ENCODE measurements at places on chromosomes 5 and 9.
A peak's percentile ranks its signal among the peaks of the same experiment; 100 is the strongest.

GRCh38 chr5:11139217-11139865 is 378.3 kb upstream of the DAP start:
- DNase-seq: no peak

- DNase-seq: no peak
Observed at GRCh38 chr5:17991775-17992174, 357.5 kb downstream of the TAF11L14 start.

DNA sequence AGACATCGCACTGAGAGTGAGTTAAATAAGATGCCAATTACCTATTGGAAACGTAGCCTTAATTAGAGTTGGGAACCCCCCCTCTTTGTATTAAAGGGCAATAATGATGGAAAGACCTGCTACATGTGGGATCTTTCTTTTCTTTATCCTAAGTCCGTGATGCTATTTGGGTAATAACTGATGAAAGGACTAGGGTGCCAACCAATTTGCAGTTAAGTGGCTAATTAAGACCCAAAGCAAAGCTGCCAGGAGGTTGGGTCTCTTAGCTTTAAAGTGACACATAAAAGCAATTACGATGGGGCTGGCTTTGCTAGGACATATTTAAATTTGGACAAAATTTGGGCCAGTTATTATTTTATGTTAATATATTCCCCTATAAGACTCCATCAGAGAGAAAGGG is 728.8 kb downstream of the NR2F1-AS1 start:
- no peak for DNase-seq

DNA sequence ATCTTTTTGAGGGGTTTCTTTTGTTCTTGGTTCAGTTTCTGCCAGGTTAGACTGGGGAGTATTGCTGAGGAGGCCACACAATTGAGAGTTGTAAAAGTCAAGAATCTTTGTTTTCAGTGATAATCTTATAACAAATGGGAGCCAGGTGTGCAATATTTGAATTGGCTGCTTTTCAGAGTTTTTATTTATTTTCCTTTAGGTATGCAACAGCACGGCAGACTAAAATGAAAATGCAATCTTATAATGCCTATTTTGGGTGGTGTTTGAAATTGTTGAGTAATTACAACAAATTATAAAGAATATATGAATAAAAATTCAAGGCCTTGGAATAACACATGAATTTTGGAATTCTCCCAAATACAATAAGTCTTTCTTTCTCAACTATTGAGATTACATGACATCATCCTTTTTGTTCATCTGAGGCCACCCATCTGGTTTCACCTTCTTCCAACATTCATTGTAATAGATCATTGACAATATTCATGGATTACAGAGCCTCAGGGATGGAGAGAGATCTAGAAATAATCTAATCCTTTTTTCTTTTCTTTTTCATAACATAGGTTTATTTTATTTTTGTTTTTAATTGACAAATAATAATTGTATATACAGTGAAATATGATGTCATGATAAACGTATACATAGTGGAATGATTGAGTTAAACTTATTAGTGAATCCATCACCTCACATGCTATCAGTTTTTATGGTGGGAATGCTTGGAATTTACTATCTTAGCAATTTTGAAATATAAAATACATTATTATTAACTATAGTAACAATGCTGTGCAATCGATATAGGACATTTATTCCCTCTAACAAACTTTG is 1061.0 kb downstream of the NR2F1-AS1 start:
- DNase-seq: no peak

DNA sequence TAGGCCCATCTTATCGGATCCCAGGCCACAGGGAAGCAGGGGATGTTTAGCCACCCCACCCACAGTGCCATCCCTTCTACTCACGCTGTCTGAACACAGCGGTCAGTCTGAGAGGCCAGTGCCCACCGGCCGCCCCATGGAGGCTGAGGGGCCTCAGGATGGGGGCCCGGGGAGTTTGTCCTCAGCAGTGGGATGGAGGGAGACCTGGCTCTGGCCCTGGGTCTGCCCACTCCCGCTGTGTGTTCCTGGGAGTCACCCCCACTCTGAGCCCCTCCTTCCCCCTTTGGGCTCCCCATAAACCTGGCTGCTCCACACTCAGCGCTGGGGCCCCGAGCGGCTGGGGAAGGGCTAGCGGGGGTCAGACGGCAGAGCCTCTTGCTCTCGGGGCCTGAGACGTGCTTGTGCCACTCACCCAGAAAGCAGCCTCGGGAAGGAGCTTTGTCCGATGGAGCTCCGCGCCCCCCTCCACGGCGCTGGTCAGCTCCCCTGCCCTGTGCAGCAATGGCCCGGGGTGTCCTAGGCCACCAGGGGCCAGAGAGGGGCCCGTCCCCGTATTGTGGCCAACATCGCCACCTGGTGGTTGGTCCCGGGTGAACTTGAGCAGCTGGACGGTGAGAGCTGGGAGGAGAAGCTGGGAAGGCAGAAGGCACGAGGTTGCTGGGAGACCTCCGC is 10.9 kb upstream of the LAMC3 start:
- DNase-seq: peak; percentile 78

- DNase-seq: no peak
Observed at GRCh38 chr9:83425240-83425639, 113.0 kb downstream of the FRMD3 start.

DNA sequence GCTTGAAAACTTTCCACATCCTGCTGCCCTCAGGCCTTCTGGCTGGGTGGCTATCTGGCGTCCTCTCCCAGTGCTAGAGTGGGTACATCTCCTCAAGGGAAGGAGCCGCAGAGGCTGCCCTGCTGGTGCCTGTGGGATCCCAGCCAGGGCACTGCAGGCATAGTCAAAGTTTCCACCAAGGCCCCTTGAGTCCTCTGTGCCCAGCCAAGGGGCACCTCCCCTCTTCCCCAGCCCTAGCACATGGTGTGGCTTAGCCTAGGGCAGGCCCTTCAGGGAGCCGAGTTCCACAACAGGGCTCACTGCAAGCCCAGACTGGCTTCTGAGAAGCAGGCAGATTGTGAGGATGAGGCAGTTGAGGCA is 103.2 kb downstream of the RGS3 start:
- no peak for DNase-seq

DNA sequence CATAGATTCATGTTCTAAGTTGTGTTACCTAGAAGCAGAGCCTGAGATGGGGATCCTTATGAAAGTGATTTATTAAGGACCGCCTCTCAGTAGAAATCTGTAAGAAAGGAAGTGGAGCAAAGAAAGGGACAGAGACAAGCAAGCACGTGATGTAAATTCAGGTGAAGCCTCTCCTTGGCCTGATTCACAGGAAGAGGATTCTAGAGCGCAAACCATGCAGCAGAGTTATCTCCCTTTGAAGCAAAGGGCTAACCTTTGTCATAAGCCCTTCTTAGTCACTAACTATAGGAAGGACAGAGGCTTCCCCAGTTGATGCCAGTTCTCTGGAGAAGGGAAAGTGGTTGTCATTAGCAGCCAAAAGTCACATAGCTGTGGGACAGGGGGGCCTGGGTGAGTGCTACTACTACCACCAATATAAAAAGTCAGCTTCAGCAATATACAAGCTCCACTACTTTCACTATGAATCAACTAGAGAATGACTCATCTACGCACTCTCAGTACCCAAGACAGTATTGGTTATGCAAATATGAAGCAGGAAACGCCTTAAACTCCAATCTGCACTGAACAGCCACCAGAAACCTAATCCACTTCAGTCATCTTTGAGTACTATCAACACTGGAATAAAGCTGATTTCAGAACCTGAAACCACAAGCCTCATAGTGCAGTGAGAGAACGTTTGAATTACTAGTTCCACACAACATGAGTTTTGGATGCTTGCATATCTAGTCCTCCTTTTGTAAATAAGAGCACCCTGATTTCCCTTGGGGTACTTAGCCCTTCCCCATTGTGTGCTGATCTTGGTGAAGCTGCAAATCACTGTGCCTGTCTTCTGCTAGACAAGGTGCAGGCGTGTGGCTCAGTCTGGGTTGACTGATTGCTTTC is 162.7 kb downstream of the ZNF608 start:
- DNase-seq: no peak

DNA sequence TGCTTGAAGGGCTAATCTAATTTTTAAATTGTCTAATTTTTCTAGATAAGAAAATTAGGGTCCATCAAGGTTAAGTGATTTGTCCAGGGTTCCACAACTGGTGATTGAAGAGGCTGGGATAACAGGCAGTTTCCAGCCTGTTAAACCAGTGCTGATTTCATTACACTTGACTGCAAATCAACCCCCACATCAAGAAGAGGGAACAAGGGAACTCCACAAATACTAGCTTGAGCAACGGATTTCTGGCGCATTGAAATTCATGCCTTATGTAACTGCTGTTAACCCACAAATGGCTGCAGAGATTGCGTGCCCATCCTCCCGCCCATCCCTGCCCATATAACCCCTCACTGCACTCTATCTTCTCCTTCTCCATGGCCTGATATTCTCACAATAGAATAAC is 10.0 kb downstream of the PLPPR1 start:
- no peak for DNase-seq

DNA sequence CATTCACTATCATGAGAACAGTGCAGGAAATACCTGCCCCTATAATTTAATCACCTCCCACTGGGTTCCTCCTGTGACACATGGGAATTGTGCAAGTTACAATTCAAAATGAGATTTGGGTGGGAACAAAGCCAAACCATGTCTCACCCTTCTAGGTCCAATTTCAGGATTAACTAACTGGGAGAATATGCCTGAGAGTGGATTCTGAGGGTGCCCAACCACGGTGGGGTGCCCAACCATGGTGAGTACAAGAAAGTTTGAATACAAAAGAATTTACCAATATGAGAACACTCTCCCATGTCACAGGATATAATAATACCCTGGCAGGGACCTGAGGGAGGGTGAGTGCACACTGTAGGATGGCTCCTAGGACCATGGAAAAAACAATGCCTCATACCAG is 17.2 kb upstream of the GDA start:
- no peak for DNase-seq

- no peak for DNase-seq
Observed at GRCh38 chr5:157196045-157196444, 15.4 kb downstream of the ITK start.

GRCh38 chr5:157288405-157289163 is 22.7 kb downstream of the CYFIP2 start:
- DNase-seq: no peak

- no peak for DNase-seq
Observed at GRCh38 chr5:112445626-112446350, 26.7 kb upstream of the EPB41L4A start.

GRCh38 chr5:9512457-9512856 is 33.4 kb downstream of the SEMA5A start:
- no peak for DNase-seq

- DNase-seq: no peak
Observed at GRCh38 chr9:135066291-135066690, 21.2 kb upstream of the OLFM1 start.

DNA sequence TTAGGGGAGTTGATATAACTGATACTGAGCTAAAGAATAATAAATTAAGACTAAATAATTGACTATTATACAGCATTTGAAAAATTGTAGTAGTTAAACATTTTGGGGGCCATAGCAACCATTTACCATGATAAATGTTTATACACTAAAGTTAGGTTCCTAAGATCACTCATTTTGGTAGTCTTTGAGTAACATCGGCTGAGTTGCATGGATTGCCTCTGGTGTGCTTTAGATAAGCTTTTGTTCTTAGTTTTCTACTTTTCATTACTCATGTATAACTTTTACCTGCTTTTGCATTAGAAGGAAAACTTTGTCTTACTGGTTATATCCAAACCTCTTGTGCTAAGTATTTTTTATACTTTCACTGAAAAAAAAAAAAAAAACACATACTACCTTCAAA is 101.2 kb downstream of the SLC44A1 start:
- DNase-seq: no peak

- DNase-seq: no peak
Observed at GRCh38 chr5:55440188-55440646, 94.5 kb downstream of the PLPP1 start.

GRCh38 chr9:2657427-2657826 is 35.8 kb downstream of the VLDLR start:
- no peak for DNase-seq

GRCh38 chr9:77507212-77507961 is 140.7 kb downstream of the GNA14 start:
- no peak for DNase-seq

- no peak for DNase-seq
Observed at GRCh38 chr5:138492560-138493045, 27.3 kb downstream of the EGR1 start.

DNA sequence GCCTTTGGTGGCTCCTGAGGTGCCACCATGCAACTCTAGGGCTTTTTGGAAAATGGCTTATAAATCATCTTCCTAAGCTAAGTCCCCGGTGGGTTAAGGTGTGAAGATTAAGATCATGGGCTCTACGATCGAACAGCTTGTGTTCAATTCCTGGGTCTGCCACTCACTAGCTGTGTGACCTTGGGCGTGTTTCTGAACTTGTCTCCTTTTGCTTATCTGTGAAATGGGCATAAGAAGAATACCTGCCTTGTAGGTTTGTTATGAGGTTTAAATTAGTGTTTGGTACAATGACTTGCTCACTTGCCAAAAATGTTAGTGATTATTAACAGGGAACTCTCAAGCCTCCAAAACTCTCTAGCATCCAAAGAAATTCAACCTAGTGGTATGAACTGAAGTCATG is 119.2 kb upstream of the PITX1 start:
- DNase-seq: no peak

DNA sequence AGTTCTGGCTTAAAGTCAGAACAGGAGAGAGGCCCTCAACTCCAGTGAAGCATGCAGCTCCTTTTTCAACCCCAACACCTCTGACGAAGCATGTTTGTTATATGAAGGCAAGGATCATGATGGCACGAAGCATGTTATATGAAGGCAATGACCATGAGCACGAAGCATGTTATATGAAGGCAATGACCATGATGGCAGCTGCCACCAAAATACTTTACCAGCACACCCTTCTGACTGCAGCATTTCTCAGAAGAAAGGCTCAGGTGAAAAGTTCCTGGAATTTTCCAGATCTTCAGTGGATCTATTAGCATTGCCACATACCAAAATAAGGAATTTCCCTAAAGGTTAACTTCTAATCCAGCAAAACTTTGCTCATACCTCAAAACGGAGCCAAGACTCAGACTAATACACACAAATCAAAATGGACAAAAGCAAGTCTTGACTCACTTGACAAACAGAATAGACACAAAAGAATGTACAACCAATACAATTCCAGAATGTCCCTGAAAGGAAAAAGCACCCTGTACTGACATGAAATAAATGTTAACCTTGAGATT is 217.4 kb downstream of the FANCC start:
- DNase-seq: no peak

DNA sequence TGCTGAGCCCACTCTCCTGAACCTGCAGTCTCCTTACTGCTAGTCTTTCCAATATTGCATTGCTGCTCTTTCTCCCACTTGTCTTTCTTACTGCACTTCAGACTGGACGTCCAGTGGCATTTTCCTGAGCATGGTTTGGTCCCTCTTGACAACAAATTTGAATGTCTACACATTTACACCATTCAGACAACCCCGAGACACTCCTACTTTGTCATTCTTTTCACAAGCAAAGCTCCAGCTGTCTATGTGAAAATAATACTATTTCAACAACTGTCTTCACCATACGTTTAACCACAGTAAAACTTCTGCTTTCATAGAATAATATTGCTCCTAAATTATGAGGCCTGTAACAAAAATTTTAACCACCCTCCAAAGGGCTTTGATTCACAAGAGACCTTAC is 10.4 kb upstream of the APTX start:
- no peak for DNase-seq
